ENCODE measurements at places on chromosomes 3 and 15.
A peak's percentile ranks its signal among the peaks of the same experiment; 100 is the strongest.

GRCh38 chr15:83446904-83447709, at the start of gene SH3GL3:
TSS of gene SH3GL3 (plus strand) at chr15:83447341. CDS start at chr15:83447534, 193 bp downstream.
- DNase-seq = peak; percentile 94

DNA sequence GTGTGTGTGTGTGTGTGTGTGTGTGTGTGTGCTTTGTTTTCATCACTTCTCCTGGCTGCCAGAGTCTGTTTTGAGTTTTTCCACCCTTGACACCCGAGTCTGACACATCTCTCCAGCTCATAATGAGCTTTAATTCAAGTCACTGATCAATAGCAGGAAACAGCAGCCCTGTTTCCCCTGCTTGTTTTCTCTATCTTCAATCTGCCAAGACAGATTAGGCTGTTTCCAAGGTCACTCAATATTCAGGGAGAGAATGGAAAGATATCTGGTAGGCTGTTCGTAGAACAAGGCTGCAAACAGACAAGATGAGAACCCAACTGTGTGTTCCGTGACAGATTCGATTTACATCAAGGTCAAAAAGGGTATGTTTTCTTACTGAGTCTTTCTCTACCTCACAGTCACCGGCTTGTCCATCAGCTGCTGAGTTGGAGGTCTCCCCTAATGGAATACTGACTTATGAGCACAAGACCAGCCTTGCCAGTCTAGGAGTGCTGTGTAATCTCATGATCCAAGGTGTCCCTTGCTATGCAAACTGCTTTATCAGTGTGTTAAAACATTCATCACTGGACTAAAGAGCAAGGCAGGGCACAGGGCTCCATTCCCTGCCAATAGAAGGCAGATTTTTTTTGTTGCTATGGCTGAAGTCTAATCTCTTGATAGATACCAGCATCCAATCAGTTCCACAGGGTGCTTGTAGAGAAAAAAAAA, 187.9 kb upstream of the LMCD1 start:
- no peak for DNase-seq

- DNase-seq = no peak
Measured at GRCh38 chr15:65033659-65034269, 4.3 kb upstream of the MTFMT start.

- no peak for DNase-seq
Measured at GRCh38 chr15:59594493-59594942, 17.1 kb upstream of the GCNT3 start.

DNA sequence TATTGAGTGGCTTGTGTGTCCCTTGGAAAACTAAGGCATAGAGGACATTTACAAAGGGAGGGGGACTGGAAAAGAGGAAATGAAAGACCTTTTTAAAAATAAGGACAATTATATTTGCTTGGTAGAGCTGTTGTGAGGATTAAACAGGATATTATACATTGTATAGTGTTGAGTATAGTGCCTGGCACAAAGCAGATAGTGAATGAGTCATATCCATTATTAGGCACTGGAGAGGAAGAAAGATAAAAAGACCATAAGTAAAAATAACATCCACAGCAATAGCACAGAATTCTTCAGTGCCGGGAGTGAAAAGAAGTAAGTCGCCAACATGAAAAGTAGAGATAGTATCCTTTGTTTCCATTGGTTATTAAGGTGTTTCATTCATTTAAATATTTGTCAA, 623.3 kb downstream of the PDCD6IP start:
- no peak for DNase-seq

GRCh38 chr3:179181993-179182551, 33.9 kb downstream of the PIK3CA start:
- DNase-seq = no peak

DNA sequence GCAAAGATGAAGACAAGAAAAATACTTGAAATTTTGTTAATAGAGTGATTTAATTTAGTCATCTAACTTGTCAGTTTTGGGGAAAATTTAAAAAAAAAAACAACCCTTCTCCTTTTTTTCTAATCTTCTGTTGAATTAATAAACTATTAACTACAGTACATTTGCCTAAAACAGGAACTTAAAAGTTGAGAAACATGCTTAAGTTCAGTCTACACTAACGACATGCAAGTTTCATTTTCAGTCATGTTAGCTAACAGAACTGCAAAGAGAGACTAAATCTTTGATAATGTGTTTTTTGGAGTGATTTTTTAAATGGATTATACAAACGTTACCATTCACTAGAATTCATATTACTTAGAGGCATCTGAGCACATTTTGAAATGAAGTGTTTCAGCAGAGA, 71.9 kb upstream of the MBNL1 start:
- DNase-seq = no peak

GRCh38 chr15:91941871-91942658, 88.6 kb downstream of the SLCO3A1 start:
- DNase-seq = no peak

GRCh38 chr3:67875338-67875737, 220.9 kb upstream of the SUCLG2 start:
- DNase-seq = no peak

DNA sequence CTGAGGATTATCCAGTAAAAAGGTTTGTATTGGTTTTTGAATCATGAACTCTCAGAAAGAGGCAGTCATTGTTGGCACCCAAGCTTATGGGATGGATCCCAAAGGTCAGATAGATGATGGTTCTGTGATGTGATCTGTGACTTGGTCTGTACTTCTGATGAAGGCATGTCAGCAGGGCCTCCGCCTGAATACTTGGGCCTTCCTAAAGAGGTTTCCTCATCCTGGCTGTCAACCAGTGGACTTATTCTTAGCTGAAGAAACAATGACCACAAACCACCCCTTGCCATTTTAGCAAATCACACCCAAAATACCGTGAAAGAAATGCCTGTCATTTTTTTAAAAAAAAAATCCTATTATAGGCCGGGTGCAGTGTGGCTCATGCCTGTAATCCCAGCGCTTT, 48.2 kb upstream of the SLC9A9 start:
- no peak for DNase-seq

- no peak for DNase-seq
Measured at GRCh38 chr3:173430576-173430975, 33.0 kb downstream of the NLGN1 start.

GRCh38 chr3:14256561-14257342, 78.1 kb downstream of the LSM3 start:
- peak; percentile 32 for DNase-seq

GRCh38 chr15:68417051-68417450, 14.9 kb downstream of the ITGA11 start:
- no peak for DNase-seq

DNA sequence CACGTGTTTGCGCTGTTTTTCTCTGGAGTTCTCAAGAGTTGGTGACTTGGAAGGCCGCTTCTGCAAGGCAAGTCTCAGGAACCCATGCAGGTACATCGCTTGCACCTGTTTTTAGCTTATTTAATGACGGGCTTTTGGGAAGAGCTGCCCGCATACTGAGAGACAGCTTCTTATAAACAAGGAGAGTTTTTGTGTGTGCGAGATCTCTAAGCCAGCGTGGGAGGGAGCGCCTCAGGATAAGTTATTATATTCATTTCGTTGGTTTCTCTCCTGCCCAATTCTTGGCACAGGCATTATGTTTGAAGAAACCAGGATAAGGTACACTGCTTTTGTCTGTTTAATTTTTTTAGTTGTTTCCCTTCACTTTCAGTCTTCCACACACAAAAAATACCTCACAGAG, 11.4 kb upstream of the SACM1L start:
- DNase-seq = no peak

- no peak for DNase-seq
Measured at GRCh38 chr3:181567311-181568075, 144.2 kb upstream of the SOX2 start.

- DNase-seq = no peak
Measured at GRCh38 chr15:99365242-99365641, 114.0 kb downstream of the LRRC28 start.

DNA sequence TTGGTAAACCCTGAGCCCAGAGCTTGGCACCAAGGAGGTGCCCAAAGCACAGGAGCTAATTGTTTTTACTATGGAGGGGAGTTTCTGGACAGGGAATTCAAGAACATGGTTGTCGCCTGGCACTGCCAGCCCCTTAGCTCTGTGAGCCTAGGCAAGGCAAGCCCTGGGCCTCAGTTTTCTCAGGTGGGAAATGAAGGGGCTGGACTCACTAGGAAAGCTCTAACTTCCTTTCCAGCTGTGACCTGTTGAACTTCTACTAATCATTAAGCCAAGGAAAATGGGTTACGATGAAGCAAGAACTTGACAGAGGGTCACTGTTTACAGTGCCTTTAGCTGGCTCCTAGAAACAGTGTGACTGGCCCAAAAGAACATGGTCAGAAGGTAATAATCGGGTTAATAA, 277.2 kb downstream of the SHQ1 start:
- no peak for DNase-seq

DNA sequence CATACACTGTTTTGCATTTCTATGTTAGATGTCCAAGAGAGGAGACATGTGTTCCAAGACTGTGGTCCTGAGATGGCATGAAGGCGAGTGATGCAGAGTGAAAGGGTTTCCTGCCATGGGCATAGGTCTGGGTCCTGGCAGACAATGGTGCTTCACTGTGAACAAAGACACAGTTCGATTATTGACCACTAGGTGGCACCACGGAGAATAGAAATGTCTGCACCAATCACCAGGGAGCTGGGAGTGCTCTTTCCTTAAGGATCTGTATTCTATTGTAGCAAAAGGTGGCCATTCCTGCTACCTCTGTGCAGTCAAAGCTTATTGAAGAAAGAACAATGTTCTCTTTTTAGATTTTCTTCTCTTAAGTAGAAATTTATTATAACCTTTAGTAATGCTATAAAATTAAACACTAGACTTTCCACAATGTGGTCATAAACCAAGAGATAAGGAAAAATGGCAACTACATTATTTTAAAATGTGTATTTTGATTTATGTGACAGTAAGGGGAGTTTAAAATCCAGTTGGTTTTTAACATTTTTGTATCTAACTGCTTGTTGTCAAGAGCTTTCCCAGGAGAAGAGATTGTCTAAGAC, 88.7 kb downstream of the GABRG3 start:
- DNase-seq = peak; percentile 48

- no peak for DNase-seq
Measured at GRCh38 chr3:115021061-115021460, 126.0 kb downstream of the ZBTB20 start.

DNA sequence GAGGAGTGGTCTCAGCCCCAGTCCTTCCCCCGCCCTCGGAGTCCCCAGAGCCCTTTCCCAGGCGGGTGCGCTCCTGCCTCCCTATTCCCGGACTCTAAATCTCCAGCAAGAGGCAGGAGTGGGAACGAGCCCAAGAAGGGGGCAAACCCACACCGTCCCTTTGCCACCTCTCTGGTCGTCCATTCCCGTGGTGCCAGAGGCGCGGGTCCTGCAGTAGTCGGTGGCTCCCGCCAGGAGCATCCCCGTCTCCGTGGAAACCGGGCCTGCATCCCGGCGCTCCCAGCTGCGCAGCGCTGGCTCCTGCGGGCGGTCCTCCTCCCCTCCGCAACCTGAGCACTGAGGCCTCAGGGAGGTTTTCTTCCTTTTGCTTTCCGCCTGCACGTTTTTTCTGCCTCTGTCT, 44.8 kb downstream of the LHFPL4 start:
- DNase-seq = no peak

DNA sequence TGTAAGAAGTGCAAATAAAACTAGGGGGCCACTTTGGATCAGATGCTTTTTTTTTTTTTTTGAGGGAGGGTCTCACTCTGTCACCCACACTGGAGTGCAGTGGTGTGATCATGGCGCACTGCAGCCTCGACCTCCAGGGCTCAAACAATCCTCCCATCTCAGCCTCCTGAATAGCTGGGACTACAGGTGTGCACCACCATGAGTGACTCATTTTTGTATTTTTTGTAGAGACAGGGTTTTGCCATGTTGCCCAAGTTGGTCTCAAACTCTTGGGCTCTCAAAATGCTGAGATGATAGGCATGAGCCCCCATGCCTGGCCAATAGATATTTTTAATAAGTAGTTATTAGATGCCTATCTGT, 20.8 kb downstream of the CCR1 start:
- no peak for DNase-seq

GRCh38 chr15:67064607-67065530, 533 bp upstream of the SMAD3 start:
- DNase-seq = peak; percentile 28

- DNase-seq = no peak
Measured at GRCh38 chr3:71791634-71792033, 6.7 kb upstream of the PROK2 start.

GRCh38 chr3:183192650-183193300, 30.2 kb upstream of the LAMP3 start:
- DNase-seq = no peak

DNA sequence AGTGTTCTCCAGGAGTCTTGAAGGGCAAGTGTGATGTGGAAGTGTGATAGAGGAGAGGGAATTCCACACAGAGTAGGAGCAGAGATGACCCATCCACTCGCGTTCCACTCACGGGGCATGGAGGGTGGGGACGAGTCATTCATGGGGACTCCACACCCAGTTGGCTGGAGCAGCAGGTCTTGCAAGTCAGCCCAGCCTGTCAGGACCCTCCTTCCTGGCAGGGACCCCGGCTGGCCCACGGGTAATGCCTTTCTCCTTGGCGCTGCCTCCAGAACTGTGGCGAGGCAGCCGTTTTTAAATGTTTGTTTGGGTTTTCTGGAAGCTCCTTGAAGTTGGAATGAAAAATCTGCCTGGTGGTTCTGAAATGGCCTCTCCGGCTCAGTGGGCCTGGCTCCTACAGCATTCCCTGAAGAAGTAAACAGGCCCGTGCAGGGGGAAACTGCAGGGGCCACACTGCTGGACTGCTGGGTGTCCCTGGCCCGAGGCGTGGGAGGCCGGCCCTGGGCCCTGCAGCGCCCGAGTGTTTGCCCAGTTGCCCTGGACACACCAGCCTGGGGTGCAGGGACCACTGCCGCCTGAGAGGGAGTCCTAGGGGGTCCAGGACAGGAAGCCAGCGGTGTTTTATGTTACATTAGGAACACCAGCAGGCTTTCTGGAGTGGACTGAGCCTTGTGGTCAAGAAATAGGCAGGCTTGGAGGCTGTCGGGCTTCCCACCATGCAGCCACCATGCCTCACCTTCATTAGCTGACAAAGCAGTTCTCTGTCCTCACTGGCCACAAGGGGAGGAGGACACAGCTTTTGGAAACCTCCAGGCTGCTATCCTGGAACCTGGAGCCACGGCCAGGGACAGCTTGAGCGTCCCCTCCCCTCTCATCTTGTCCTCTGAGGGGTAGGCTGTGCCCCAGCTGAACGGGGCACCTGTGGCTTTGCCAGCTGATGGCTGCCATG, 61.3 kb downstream of the CEMIP start:
- DNase-seq = no peak

- DNase-seq = no peak
Measured at GRCh38 chr15:52136442-52136980, 23.9 kb upstream of the BCL2L10 start.

GRCh38 chr3:71494212-71494611, 89.3 kb downstream of the FOXP1 start:
- DNase-seq = no peak

- no peak for DNase-seq
Measured at GRCh38 chr15:25731411-25731810, 131.7 kb downstream of the ATP10A start.

Data from dorsolateral prefrontal cortex (tissue), 122 donors.